ENCODE measurements at places on chromosomes 2 and 18.

- DNase-seq = no peak
These were observed 61.0 kb downstream of the DAW1 start for GRCh38 chr2:227932403-227932802.

DNA sequence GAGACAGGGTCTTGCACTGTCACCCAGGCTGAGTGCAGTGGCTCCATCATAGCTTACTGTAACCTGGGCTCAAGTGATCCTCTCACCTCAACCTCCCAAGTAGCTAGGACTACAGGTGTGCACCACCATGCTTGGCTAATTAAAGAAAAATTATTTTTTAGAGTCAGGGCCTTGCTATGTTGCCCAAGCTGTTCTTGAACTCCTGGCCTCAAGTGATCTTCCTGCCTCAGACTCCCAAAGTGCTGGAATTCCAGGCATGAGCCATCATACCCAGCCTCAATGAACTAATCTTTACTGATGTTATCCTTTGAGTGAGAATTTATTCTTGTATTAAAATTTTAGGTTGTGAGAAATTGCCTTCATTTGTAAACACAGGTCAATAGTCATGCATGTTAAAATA is 27.0 kb upstream of the CD28 start:
- DNase-seq = no peak

GRCh38 chr2:113010088-113010487 is 4.8 kb downstream of the IL36A start:
- DNase-seq = peak; percentile 3

DNA sequence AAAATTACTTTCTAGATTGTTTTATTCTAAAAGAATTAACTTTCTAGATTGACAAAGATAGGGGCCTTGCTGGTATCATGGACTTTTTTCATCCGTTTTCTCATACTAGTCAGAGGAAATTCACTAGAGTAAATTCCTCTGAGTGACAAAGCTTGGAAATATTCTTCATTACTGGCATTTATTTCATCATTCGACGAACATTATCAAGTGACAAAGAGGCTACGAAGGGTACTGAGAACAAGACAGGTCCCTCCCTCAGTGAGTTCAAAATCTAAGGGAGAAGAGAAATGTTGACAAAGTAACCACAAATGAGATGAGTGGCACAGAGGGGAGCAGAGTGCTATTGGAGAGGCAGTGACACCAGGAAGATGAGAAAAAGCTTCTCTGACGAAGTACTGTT is 4.3 kb downstream of the EPG5 start:
- peak; percentile 84 for DNase-seq

- DNase-seq = no peak
These were observed 18.3 kb upstream of the APCDD1 start for GRCh38 chr18:10436160-10436559.

DNA sequence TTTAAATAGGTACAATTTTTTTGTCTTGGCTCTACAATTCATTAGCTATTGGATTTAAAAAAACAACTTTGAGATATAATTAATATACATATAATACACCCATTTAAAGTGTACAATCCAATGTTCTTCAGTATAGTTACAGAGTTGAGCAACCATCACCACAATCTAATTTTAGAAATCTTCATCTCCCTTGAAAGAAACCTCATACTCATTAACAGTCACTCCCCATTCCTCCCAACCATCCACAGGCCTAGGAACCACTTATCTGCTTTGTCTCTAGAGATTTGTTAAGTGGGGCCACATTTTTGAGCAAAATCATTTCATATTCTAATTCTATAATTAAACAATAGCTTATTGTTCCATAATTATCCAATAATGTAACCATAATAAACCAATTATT is 32.6 kb downstream of the MRPL33 start:
- peak; percentile 77 for DNase-seq

DNA sequence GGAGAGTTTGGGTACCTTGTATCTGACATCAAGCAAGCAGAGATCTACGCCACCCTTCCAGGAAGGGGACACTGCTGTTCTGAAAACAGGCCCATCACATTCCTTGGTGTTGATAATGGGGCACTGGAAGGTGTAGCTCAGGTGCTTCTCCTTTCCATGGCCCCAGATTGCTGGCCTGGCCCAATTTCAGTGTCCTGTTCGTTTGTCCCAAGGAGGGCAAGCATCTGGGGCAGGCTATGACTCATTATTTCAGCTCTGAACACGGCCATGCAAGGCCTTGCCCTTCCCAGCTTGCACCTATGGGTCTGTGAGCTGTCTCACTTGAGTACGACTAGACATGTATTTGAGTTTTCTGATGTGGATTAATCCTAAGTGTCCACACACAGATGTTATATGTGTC is 101.5 kb downstream of the FHOD3 start:
- no peak for DNase-seq

GRCh38 chr2:236175548-236176150 is 7.5 kb upstream of the GBX2 start:
- no peak for DNase-seq

DNA sequence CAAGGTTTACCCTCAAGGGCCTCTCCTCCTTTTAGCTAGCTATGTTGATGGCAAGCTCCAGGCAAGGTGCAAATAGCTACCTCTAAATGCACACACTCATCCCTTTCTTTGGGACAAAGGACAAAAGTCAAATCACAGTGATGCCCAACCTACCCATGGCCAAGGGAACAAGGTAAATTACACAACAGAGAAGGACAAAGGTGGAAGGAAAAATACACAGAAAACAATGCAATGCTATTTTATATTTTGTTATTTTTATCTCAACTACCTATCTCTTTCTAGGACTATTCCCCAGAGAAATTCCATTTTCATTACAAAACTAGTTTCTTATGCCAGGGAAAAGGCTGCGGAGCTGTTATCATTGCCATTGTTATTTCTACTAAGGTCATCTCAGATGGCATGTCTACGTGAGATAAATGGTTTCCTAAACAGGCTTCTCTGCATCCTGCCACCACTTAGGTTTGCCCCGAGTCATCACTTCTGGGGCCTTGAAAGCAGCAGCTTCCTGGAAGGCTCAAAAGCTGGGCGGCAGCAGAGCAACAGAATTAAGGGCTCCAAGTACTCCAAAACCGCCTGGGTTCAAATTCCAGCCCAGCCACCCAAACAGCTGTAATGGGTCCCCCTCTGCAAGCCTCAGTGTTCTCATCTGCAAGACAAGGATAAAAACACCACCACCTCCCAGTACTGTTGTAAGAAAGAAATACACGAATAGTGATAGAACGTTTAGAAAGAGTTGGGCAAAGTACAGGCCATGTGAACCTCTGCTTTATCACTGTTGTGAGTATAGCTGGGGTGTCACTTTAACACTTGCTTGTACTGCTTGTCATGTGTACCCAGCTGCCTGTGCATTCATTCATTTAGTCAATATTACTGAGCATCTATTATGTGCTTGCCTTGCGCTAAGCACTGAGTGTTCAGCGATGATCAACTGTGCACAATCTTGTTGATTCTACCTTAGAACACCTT is 20.9 kb downstream of the BCL2 start:
- DNase-seq = no peak

- DNase-seq = peak; percentile 41
These were observed 251.2 kb downstream of the ZNF804A start for GRCh38 chr2:184849516-184849915.

GRCh38 chr2:148524519-148524919 is 120.0 kb upstream of the EPC2 start:
- peak; percentile 5 for DNase-seq

GRCh38 chr2:47265158-47265557 is 110.0 kb upstream of the STPG4 start:
- DNase-seq = no peak

DNA sequence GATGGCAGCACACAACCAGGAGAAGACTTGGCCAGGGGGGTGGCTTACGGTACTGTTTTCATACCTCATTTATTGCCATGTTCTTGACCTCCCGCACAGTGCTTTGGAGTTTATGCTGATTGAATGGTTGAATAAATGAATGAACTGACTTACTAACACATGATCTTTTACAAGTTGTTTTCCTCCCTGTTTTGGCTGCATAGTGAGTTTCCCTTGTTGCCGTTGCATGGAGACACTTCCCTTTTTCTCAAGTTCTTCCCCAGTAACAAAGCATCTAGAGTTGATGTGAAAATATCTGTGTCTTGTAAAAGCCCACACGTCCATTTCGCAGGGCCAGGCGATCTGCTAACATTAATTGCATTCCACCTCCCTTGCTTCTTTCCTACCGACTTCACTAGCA is 35.7 kb upstream of the RAB1A start:
- DNase-seq = no peak

GRCh38 chr18:48605408-48605845 is 66.6 kb downstream of the CTIF start:
- peak; percentile 32 for DNase-seq

DNA sequence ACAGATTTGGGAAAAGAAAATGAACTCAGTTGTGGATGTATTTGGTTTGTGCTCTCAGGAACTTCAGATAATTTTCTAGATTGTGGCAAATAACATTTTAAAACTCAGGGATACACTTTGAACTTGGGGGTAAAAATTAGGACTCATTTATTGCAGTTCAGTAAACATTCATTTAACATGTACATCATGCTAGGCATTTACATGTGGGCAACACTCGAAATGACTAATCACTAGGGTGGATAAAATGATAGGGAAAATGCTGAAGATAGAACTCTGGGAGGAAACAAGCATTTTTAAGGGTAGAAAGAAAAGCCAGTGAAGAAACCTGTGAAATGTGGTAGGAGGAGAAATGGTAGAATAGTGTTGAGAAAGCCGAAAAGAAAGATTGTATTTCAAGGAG is 7.8 kb downstream of the FAM117B start:
- DNase-seq = no peak

GRCh38 chr2:206716623-206717022 is 1.6 kb downstream of the DYTN start:
- no peak for DNase-seq

- no peak for DNase-seq
These were observed 48.0 kb downstream of the ARHGAP15 start for GRCh38 chr2:143177096-143177786.
